Effector memory CD4-positive, alpha-beta T cell (primary cell): ENCODE measurements at places on chromosomes 6 and 20.

GRCh38 chr6:168033791-168034190 lies 36.3 kb downstream of the KIF25 start:
- DNase-seq = no peak

DNA sequence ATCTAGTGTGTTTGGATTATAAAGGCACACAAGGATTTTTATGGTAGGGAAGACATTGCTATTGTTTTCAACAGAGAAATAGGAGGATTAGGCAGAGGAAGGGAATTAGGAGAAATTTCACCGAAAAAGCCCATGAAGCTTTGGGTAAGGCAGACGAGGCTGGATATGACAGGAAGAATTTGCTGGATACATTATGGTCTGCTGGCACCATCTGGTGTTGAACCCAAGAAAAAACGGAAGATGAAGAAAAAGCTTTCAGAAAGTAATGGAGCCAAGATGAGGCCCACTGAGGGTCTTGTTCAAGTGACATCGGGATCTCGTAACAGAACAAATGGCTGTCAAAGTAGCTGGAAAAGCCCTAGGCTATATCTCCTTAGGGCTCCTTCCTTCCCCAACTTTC lies 56.5 kb downstream of the OR2J2 start:
- DNase-seq = no peak

DNA sequence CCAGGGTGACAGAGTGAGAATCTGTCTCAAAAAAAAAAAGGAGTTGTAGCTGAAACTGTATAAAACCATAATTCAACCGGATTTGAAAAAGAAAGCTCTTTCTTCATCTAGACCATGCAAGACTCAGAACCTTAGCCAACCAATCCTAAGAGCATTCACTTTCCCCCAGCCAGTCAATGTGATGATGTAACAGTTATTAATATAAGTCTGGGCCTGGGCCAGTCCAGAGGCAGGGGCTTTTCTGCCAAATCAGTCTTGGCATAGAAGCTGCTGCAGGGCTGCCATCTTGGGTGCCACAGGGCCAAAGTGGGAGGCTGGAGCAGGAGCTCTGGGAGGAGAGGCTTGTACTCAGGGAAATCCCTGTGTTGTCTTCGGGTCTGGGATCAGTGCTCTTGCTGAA lies 288.4 kb downstream of the CLIC5 start:
- no peak for DNase-seq

DNA sequence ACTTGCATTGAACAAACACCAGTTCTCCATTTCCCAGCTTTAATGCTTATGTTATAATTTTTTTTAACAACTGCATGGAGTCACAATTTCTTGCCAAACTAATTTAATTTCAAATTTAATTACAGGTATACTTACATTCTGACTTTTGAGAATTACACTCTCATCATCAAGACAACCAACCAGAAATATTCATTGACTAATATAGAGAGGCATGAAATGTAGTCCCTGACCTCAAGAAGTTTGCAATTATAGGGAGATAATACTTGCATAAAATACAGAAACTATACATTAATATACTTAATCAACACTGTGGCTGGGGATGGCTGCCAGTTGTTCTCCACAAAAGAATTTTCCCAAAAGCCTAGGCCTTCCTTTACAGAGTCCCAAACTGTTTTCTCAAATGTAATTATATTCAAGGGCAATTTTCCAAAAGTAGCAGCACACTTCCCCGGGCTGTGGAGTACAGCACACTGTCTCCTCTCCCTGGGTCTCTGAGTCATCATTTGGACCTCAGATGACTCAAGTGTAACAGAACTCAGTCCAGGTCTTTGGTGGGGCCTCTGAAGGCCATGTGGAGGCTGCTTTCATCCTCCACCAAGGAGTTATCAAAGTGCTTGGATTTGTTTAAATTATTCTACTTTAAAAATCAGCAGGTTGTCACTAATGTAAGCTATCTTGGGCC lies 114.1 kb downstream of the KIF16B start:
- DNase-seq = no peak

DNA sequence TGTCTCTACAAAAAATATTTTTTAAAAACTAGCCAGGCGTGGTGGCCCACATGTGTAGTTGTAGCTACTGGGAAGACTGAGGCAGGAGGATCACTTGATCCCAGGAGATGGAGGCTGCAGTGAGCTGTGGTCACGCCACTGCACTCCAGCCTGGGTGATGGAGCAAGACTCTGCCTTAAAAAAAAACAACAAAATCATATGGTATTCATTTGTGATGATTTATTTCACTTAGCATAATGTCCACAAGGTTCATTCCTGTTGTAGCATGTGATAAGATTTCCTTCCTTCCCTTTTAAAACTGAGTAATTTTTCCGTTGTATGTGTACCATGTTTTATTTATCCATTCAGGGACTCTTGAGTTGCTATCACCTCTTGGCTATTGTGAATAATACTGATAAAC lies 26.2 kb downstream of the TMEM170B start:
- no peak for DNase-seq

DNA sequence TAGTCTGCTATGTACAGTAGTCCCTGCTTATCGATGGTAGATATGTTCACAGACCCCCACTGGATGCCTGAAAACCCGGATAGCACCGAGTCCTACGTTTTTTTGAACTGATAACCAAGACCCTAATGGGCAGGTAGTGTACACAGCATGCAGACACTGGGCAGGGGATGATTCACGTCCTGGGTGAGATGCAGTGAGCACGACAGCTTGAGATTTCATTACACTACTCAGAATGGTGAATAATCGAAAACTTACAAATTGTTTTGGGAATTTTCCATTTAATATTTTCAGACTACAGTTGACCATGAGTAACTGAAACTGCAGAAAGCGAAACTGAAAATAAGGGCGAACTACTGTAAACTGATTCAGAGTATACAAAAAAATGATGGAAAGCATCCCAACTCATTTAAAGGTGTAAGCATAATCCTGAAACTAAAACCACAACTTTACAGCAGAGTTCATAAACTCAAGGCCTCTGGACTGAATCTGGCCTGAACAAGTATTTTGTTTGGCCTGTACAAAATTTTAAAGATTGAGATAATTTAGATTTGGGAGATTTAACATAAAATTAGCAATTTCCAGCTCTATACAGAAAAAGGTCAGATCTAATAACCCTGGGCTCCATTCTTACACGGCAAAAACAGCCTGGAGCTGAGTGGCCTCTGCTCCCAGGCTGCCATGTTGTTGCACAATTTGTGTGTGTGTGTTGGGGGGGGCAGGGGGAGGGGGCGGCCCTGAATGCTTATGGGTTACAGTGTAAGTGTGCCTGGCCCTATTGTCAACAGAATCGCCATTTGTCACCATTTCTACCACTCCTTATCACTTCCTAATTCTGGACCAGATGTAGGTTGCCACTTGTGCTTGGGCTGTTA lies 34.9 kb downstream of the RNF24 start:
- DNase-seq = no peak

DNA sequence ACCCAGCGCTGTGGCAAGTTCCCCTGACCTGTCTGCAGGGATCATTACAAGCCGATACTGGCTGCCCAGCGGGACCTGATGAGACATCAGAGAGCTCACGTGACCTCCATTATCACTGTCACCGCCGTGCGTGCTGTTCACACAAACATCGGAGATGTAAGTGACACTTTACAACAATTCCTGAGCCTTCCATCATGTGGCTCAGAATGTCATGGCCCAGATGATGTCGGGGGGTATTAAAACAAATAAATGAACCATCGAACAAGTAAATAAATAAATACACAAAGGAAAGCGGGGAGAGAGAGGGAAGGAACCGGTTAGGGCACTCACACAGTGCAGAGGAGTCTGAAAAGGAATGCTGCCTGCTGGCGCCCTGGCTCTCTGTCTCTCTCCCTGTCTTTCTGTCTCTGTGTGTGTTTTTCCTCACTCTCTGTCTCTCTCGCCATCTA lies 195.1 kb downstream of the BMP7 start:
- no peak for DNase-seq

GRCh38 chr20:43187476-43188233 lies 2.1 kb downstream of the PTPRT start:
- no peak for DNase-seq

- DNase-seq = no peak
These were observed 44.6 kb downstream of the TSBP1 start for GRCh38 chr6:32327103-32327502.

GRCh38 chr20:24403406-24403805 lies 66.0 kb upstream of the SYNDIG1 start:
- DNase-seq = no peak

DNA sequence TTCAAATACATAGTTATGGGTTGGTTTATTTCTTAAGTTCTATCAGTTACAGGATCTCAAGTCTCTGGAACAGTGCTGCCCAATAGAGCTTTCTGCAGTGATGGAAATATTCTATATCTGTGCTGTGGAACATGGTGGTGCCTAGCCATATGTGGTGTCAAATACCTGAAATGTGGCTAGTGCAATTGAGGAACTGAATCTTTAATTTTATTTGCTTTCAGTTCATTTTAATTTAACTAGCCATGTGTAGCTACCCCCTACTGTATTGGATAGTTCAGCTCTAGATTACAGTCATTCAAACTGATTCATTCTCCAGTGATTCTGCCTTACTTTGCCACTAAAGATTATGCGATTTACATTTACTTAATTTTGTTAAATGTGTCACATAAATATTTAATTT lies 503.2 kb downstream of the CDKAL1 start:
- no peak for DNase-seq

- no peak for DNase-seq
These were observed 52.9 kb upstream of the CTNNBL1 start for GRCh38 chr20:37640600-37641561.

DNA sequence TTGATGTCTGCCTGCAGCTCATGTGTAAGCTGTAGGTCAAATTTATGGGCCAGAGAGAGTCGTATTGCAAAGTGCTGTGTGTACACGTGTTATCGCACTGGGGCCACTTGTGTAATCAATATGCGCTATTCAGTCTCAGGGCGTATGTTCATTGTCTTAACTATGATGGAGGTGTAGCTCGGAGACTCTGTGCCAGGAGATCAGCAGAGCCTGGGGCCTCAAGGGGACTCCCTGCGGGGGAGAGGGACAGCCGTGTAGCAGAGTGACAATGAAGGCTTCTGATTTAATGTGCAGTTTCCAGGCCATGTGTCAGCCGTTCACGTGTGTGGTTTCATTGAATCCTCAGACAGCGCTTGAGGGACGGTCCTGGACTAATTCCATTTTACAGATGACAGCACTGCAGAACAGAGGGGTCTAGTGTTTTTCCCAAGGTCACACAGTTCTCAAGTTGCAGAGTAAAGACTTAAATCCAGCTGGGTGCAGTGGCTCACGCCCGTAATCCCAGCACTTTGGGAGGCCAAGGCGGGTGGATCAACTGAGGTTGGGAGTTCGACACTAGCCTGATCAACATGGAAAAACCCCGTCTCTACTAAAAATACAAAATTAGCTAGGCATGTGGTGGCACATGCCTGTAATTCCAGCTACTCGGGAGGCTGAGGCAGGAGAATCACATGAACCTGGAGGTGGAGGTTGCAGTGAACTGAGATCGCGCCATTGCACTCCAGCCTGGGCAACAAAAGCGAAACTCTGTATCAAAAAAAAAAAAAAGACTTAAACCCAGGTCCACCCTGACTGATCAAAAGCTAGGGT lies 242.5 kb downstream of the PREX1 start:
- DNase-seq = no peak

GRCh38 chr20:19073584-19074218 lies 138.7 kb upstream of the SLC24A3 start:
- DNase-seq = no peak

- no peak for DNase-seq
These were observed 93.9 kb upstream of the FOXC1 start for GRCh38 chr6:1515781-1516180.

- DNase-seq = no peak
These were observed 100.9 kb downstream of the MYB start for GRCh38 chr6:135281964-135282363.

GRCh38 chr20:11777387-11778205 lies 140.1 kb upstream of the BTBD3 start:
- DNase-seq = no peak

- DNase-seq = no peak
These were observed 14.9 kb upstream of the ZFAND3 start for GRCh38 chr6:37804586-37804985.

- DNase-seq = no peak
These were observed 110.6 kb downstream of the FNDC1 start for GRCh38 chr6:159279790-159280277.

DNA sequence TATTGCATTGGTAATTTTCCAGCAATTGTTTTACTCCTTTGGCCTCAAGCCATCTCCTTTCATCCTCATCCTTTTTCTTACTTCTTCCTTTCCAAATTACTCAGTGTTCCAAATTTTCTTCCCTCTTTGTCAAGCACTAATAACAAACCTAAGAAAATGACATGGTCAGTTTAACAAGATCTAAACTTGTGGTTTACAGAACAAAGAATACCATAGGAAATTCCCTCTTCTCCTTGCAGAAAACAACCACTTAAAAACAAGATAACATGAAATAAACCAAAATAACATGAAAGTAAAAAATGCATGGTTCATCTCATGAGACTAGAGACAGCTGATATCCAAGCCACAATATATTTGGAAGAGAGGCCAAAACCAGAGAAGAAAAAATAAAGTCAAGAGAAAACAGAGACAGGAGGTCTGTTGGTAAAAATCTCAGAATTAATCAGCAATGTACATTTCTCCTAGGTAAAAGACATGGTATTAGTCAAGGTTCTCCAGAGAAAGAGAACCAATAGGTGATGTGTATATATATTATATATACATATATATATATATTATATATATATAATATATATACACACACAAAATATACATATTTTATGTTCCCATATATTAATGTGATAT lies 51.0 kb upstream of the SENP6 start:
- DNase-seq = no peak

GRCh38 chr6:160919723-160920440 lies 71.7 kb upstream of the MAP3K4 start:
- DNase-seq = no peak

- DNase-seq = no peak
These were observed 57.6 kb upstream of the FOXP4 start for GRCh38 chr6:41488433-41489119.

- DNase-seq = no peak
These were observed 57.0 kb downstream of the DNAAF9 start for GRCh38 chr20:3350422-3350821.

DNA sequence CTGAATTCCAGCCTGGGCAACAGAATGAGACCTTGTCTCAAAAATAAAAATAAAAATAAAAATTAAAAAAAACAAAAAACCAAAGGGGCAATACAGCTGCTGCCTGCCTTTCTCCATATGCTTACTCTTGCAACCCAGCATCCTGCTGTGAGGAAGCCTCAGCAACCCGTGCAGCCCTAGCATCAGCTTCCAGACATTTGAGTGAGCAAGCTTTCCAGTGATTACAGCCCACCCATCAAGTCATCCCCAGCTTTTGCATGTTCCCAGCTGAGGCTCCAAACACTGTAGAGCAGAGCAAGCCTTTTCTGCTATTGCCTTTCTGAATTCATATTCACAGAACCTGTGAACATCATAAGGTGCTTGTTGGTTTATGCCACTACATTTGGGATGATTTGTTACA lies 93.8 kb downstream of the SASH1 start:
- DNase-seq = no peak

GRCh38 chr6:119800526-119800925 lies 451.0 kb upstream of the MAN1A1 start:
- DNase-seq = no peak

- DNase-seq = no peak
These were observed 44.7 kb downstream of the FRK start for GRCh38 chr6:116015983-116016382.
